ENCODE measurements at places on chromosomes 7 and 10.

GRCh38 chr7:4102231-4102841 is 579.8 kb upstream of the FOXK1 start:
- DNase-seq, result no peak

- no peak for DNase-seq
These were observed 189.2 kb downstream of the THSD7A start for GRCh38 chr7:11642841-11643240.

- no peak for DNase-seq
These were observed 75.1 kb downstream of the ANKRD61 start for GRCh38 chr7:6106140-6106904.

- DNase-seq, result no peak
These were observed 57.4 kb downstream of the CAV1 start for GRCh38 chr7:116582164-116582732.

- DNase-seq, result no peak
These were observed 73.5 kb downstream of the DNAJB9 start for GRCh38 chr7:108643136-108643535.

DNA sequence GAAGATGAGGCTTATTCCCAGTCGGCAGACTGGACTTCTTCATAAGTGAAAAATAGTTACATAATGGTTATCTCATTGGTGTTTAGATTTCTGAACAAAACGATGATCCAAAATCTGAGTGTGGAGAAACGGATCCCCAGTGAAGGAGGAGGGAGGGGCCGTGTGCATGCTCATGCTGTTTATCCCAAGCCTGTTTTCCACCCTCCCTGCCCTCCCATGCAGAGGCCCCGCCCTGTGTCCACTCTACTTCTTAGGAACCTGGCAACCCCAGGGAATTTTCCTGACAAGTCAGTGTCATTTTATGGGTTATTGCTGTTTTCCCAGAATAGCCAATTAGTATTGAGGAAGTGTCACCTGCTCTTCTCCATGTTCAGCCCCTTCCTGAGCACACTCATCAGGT is 174.0 kb downstream of the CELF2 start:
- DNase-seq, result no peak

GRCh38 chr7:157925383-157925875 is 588.6 kb downstream of the DNAJB6 start:
- DNase-seq, result no peak

DNA sequence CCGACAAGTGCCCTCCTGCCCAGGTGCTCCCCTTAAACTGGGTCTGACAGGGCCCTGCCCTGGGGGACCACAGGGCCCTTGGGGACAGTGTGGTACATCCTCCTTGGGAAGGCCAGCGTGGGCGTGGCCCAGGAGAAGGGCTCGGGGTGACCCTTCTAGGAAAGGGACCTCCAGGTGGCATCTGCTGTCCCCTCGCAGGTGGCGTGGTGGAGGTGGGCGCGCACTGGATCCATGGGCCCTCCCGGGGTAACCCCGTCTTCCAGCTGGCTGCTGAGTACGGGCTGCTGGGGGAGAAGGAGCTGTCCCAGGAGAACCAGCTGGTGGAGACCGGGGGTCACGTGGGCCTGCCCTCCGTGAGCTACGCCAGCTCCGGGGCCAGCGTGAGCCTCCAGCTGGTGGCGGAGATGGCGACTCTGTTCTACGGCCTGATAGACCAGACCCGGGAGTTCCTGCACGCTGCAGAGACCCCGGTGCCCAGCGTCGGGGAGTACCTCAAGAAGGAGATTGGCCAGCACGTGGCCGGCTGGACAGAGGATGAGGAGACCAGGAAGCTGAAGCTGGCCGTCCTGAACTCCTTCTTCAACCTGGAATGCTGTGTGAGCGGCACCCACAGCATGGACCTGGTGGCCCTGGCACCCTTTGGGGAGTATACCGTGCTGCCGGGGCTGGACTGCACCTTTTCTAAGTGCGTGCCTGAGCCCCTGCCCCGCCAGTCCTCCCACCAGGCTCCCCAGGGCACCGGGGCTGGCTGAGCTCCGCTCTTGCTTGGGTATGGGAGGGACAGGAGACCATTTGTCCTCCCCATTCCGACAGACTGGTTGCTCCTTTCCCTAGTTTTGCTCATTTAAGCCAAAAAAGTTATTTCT is 972 bp downstream of the PAOX start:
- DNase-seq, result no peak

GRCh38 chr7:36005293-36005692 is 147.8 kb upstream of the EEPD1 start:
- DNase-seq, result no peak

DNA sequence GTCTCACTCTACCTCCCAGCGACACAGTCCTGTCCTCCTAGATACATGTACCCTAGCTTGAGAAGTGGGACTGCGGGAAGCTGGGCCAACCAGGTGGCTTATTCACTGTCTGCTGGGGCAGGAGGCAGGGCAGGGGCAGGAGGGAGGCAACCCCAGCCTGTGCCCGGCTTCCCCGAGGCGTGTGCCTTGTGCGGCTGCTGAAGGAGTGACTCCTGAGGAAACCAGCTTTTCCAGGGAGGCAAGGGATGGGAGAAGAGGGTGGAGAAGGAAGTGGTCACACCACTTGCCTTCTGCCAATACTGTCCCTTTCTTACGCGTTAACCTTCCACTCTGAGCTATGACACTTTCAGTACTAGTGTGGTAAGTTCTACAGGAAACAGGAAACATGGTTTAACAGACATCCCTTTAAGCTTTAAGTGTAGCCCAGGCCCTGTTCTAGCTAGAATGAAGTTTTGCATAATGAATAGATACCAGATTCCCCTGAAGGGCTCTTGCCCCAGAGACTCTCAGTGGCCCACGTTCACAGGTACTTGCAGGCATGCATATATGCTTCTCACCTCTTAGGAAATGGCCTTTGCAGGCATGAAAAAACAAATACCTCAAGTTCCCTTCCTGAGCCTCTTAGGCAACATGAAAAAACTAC is 40.6 kb downstream of the SYPL1 start:
- no peak for DNase-seq

- no peak for DNase-seq
These were observed 56.3 kb upstream of the MDFIC start for GRCh38 chr7:114865564-114865963.

GRCh38 chr10:3226960-3227744 is 54.6 kb upstream of the PITRM1 start:
- no peak for DNase-seq

DNA sequence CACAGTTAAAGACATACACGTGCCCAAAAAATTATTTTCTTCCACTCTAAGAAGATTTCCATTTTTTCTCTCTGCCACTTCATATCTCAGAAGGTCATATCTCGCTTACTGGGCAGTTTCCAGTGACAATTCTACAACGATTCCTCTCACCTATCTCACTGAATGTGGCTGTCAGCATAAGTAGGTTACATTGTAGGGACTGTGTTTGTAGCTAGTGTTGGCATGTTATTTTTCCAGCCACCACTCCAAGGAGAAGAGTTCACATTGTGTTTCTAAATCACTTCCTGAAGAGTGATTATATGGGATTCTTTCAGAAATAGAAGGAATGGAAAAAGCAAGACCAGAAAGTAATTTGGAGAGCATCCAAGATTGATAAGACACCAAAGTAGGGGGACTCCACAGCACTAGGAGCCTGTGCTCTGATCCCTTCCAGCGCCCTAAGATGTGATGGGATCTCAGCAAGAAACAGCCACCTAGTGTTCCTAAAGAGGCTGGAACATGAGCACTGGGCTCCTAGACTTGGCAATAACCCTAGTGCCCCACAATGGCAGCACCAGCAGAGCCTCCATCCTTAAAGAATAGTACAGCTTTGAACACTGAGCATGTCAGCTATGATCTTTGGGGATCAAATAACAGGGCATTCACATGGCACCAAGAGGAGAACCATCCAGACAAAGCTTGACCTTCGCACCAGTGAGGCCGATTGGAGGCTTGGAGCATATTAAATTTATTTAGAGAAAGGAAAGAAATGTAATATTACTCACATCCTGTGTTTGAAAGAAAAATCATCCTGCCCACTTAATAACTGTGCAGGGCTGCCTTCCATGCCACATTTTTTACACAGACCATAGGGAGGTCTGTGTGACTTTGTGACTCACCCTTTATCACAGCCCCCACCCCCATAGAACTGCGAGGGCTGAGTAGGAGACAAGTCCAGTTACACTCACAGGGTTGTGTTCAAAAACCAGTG is 51.8 kb downstream of the CAV1 start:
- no peak for DNase-seq

GRCh38 chr7:29598613-29599012 is 35.0 kb downstream of the PRR15 start:
- DNase-seq, result peak; percentile 12

GRCh38 chr10:6394084-6394483 is 186.0 kb downstream of the PRKCQ start:
- no peak for DNase-seq

DNA sequence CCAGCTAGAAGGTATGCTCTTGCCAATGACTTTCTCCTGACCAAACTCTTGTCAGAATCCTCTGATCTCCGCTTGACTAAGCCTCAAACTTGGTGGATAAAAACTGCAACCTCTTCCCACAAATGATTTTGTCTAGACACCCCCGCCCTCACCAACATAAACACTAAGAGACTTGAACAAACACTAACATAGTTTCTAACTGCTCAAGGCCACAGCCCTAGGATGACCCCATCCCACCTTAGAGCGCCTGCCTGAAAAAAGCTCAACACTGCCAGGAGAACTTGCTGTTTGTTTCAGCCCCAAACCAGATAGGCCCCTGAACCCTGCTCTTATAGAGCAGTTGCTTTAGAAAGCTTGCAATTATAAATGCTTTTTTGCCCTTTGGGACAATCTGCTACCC is 71.8 kb downstream of the LRRN3 start:
- DNase-seq, result no peak

DNA sequence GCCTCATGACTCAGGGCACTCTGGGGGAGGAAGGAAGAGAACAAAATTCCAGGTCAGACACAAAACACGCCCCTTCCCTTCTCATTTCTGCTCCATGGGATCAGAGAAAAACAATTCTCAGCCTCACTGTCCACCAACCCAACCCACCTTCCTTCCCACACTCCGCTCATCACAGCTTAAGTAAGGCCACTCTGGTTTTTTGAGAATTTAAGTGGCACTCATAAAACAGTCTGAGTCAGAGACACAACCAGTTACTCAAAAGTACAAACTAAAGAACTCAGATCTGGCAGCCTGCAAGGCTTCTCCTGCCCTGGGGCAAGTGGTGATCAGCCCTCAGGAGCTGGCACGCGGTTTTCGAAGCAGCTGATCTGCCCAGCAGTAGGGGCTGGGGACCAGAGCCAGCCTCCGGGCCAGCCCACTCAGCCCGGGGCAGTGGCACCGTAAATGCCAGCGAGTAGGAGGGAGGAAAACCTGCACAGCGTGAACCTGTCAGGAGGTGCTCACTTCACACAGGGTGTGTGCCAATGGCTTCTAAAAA is 39.1 kb upstream of the ABLIM1 start:
- no peak for DNase-seq

DNA sequence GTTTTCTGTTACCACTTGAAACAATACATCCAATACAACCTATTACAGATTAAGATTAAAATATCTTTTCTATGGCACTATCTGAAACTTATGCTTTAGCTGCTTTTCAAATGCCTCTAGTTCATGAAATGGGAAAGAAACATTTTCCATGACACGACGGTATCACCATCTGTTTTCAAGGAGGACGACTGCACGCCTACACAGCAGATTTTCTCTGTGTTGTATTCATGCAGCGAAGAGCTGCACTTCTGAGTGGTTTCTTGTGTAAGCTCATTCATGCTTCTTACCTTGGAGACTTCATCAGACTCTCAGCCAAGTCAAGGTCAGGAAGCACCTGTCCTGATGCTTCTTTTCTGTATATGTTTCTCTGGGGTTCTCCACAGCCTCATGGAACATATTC is 179.2 kb downstream of the DYNC1I1 start:
- DNase-seq, result no peak

DNA sequence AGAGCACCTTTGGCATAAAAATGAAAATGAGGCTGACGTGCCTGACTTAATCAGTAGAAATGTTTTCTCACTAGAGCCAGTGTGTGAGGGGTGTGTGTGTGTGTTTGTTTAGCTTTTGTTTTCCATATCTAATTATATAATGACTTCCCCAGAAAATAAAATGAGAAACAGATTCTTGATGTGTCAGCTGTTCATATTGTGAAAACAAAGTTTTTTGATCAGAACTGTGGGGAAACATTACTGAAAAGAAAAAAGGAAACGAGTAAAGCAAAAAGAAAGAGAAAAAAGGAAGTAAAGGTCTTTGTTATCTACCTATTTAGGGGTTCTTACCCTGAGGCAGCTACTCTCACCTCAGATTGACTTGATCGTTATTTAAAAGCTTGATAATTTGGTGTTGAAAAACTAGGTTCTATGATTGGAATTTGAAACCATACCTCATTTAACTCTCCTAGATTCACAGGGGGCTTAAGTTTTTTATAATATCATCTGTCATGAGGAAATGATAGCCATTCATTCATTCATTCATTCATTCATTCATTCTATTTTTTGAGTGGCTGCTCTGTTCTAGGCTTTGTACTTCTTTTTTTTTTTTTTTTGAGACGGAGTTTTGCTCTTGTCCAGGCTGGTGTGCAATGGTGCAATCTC is 58.0 kb downstream of the CREM start:
- no peak for DNase-seq
